ENCODE measurements at places on chromosomes 16 and 17. TPM values are rescaled to one million over a fixed set of nuclear protein-coding genes. Genes with fewer than 3 reads are reported as not detected.

- no peak for DNase-seq
Observed at GRCh38 chr17:36722903-36723263, 121.5 kb downstream of the MRM1 start.

GRCh38 chr17:35082073-35082657 is 18.7 kb upstream of the RFFL start:
- no peak for DNase-seq

- DNase-seq: no peak
Observed at GRCh38 chr16:56732366-56732765, 2.4 kb downstream of the NUP93 start.

GRCh38 chr17:17711641-17712162 is 30.4 kb downstream of the RAI1 start:
- DNase-seq: peak; percentile 31

RNF157 gene
- 1.7 TPM for total RNA-seq

MAF gene
- 59.7 TPM for total RNA-seq

Data from thyroid gland (tissue), 4 donors.